ENCODE measurements at places on chromosomes 2 and 18.

- no peak for DNase-seq
Observed at GRCh38 chr2:142944264-142944663, 66.8 kb downstream of the KYNU start.

GRCh38 chr18:72161691-72162090, 382.5 kb downstream of the CBLN2 start:
- no peak for DNase-seq

- DNase-seq, result no peak
Observed at GRCh38 chr2:239770246-239770639, 254.9 kb downstream of the NDUFA10 start.

DNA sequence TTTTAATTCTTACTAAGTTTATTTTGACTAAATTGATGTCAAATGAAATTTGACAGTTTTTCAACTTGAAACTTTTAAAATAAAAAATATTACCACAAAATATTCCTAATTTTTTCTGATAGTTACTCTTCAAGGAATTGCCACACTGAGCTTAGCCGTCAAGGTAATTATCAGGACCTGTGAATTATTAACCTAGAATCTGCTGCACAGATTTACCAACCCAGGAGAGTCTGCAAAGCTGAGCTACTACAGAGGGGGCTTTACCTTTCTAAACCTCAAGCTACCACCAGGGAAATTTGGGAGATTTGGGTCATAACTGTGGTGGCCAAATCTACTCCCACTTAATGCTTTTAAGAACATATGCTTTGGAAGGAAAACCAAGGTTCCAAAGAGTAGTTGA, 324.6 kb downstream of the CCDC178 start:
- no peak for DNase-seq

DNA sequence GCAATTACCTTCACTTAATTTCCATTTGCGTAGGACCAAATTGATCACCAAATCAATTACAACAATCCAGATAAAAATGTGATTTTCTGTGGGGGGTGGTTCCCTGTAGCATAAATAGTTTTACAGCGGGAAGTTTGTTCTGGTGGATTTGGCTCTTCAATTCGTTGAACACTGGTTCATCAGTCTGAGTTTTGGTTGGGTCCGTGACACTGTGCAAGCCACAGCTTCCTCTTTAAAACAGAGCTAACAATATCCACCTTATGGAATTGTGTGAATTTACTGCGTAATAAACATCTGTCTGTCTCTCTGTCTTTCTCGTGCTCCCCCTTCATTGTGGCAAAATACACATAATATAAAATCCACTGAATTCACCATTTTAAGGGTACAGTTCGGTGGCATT, 310.8 kb downstream of the TGIF1 start:
- DNase-seq, result no peak
